ENCODE measurements at places on chromosomes 12 and 14.

GRCh38 chr12:76519538-76519937, 40.0 kb downstream of the OSBPL8 start:
- peak; percentile 17 for DNase-seq

- DNase-seq: no peak
These were observed 359.9 kb downstream of the AEBP2 start for GRCh38 chr12:19799216-19799615.

DNA sequence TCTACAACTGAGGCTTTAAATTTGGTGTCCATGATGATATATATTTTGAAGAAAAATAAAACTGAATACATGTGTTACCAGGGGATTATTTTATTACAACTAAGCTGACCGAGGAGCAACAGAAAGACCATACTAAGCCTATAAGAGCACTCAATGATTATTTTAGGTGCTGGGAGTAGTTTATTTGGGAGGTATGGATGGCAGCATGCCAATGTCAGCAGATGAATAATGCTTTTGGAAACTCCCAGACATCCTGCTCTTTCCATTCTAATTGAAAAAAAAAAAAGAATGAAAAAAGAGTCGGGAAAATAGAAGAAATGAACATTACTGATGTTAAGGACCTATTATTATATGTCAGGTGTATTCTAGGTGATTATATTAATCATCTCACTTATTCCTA, 441.2 kb downstream of the BTG1 start:
- peak; percentile 42 for DNase-seq

DNA sequence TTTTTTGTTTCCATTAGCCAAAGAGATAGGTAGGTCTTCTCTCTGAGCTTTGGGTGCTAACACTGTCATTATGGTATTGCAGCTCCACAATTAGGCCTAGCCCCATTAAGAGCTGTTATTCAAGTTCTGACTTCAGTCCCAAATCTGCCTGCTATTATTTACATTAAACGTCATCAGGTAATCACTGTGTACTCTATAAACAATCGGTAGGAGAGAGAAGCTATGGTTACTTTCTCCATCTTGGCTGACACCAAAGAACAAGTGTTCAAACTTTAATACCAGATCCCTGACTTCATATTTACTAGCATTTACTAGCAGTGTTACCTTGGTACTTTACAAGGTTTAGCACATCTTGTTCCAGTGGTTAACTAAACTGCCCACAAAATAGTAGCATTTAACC, 305.1 kb upstream of the GARIN2 start:
- no peak for DNase-seq

All from fibroblast of skin of right biceps (primary cell).